Urinary bladder (tissue), 4 donors: ENCODE measurements at places on chromosomes 1 and 21.
A peak's percentile ranks its signal among the peaks of the same experiment; 100 is the strongest.

DNA sequence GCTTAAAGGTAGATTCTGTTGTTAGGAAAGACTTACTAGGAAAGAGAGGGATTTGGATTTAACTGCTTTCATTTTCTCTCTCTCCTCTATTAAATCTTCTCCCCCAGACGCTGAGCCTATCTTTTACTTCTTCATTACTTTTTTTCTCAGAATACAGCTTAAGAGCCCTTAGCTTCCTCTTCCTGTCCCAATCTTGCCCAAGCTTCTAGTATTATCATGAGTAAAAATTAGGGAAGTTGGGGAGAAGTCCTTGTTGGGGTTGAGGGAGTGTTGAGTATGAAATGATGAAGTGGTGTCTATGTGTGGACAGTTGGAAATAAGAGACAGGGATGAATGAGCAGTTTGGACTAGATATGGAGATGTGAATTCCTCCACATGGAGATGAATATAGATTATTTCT lies 35.0 kb downstream of the ACP6 start:
- no peak for DNase-seq

DNA sequence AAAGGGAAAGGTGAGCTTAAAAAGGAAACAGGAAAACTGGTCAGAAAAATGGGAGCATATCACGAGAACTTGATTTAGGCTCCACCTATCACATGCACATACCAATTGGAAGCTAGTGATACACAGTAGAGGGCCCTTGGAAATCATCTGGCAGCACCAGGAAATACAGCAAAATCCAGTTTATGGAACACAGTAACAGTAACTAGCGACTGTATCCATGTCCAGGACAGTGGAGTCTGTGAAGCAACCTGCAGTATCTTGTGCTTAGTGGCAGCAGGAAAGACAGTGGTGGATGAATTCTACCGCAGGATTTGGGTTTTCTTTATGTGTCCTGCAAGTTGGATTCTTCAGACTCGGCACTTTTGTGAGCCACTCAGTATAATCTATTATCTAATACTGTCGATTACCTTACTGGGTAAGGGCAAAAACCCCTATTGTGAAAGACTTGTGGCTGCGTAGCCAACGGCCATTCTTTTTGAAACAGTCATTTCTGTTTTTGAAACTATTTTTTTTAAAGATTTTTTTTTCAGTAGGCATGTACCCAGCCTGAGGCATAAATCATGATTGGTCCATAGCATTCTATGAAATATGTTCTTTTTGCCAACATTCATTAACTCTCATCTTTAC lies 1.6 kb upstream of the KDM4A start:
- DNase-seq, result no peak

- DNase-seq, result no peak
Observed at GRCh38 chr1:226571893-226572292, 23.3 kb downstream of the STUM start.

GRCh38 chr1:33284049-33284448 lies 27.8 kb downstream of the ZNF362 start:
- DNase-seq, result no peak

DNA sequence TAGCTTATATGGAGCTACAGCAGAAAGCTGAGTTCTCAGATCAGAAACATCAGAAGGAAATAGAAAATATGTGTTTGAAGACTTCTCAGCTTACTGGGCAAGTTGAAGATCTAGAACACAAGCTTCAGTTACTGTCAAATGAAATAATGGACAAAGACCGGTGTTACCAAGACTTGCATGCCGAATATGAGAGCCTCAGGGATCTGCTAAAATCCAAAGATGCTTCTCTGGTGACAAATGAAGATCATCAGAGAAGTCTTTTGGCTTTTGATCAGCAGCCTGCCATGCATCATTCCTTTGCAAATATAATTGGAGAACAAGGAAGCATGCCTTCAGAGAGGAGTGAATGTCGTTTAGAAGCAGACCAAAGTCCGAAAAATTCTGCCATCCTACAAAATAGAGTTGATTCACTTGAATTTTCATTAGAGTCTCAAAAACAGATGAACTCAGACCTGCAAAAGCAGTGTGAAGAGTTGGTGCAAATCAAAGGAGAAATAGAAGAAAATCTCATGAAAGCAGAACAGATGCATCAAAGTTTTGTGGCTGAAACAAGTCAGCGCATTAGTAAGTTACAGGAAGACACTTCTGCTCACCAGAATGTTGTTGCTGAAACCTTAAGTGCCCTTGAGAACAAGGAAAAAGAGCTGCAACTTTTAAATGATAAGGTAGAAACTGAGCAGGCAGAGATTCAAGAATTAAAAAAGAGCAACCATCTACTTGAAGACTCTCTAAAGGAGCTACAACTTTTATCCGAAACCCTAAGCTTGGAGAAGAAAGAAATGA lies 37.6 kb downstream of the CENPF start:
- no peak for DNase-seq

- DNase-seq, result no peak
Observed at GRCh38 chr1:73623946-73624345, 574.0 kb downstream of the LRRIQ3 start.

GRCh38 chr1:1799716-1800115 lies 21.4 kb upstream of the NADK start:
- DNase-seq, result no peak

DNA sequence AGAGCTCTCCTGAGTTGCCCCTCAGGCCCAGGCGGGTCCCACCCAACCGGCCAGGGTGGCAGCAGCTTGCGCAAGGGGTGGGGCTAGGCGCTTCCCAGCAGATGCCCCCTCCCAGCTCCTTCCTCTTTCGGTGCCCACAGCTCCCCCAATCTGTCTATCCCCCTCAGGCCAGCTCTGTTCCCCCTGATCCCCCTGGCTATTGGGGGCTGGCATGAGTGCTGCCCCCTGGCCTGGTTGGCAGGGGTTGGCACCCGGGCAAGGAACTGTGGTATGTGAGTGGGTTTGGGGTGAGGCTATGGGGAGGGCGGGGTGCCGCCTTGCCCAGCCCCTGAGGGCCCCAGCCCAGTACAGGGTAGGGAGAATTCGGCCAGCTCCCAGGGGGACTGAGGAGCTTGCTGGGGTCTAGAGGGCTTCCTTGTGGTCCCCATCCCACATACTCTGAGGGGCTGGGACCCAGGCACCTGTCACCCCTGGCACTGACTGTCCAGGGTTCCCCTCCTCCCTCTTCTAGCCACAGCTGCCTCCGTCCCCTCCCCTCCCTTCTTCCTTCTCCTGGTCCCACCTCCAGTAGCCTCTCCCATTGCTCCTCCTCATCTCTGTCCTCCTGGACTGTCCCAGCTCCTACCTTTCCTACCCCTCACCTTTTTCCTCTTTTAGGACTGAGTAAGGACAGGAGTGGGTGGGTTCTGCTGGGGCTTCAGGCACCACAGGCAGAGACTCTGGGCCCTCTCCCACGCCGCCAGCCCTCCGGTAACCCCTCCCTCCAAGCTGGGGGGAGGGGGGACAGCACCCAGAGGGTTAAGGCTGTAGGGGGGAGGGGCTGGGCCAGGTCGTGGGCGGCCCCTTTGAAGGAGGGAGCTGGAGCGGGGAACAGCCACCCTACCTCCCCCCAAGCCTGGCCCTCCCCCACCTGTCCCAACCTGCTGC lies 5.7 kb downstream of the ZBTB7B start:
- no peak for DNase-seq

- no peak for DNase-seq
Observed at GRCh38 chr1:55702064-55702463, 486.9 kb upstream of the USP24 start.

- DNase-seq, result no peak
Observed at GRCh38 chr1:23202263-23202749, 15.0 kb downstream of the HTR1D start.

- no peak for DNase-seq
Observed at GRCh38 chr1:9149837-9150581, 21.1 kb upstream of the GPR157 start.

DNA sequence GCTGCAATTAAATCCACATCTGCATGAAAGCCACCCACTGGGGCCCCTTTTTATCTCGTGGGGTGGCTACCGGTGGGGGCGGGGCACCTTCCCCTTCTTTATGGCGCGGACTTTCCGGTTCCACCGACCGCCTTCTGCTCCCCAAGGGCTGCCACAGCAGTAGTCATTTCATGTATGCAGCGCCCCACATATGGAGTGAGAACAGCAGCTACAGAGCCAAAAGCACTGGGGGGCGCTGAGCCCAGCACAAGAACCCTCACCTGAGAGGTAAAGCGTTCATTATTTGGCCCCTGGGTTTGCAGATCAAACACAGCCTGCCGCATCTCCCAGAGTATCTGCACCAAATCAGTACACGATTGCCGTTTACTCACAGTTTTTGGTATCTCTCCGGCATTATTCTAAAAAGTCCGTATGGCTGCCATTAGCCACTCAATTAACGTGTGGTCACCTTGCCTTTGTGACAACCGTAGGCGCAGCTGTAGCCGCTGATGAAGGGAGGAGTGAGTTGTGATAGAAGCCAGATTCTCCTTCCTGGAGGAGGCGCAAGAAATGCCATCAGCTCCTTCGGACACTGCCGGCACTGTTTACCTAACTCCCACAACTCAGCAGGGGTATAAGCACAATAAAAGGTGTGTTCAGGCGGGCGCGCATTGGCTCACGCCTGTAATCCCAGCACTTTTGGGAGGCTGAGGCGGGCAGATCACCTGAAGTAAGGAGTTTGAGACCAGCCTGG lies 30.4 kb upstream of the CR2 start:
- no peak for DNase-seq

- no peak for DNase-seq
Observed at GRCh38 chr1:8184301-8184700, 133.6 kb upstream of the SLC45A1 start.

GRCh38 chr1:46659307-46659870 lies 8.8 kb downstream of the ATPAF1 start:
- no peak for DNase-seq

DNA sequence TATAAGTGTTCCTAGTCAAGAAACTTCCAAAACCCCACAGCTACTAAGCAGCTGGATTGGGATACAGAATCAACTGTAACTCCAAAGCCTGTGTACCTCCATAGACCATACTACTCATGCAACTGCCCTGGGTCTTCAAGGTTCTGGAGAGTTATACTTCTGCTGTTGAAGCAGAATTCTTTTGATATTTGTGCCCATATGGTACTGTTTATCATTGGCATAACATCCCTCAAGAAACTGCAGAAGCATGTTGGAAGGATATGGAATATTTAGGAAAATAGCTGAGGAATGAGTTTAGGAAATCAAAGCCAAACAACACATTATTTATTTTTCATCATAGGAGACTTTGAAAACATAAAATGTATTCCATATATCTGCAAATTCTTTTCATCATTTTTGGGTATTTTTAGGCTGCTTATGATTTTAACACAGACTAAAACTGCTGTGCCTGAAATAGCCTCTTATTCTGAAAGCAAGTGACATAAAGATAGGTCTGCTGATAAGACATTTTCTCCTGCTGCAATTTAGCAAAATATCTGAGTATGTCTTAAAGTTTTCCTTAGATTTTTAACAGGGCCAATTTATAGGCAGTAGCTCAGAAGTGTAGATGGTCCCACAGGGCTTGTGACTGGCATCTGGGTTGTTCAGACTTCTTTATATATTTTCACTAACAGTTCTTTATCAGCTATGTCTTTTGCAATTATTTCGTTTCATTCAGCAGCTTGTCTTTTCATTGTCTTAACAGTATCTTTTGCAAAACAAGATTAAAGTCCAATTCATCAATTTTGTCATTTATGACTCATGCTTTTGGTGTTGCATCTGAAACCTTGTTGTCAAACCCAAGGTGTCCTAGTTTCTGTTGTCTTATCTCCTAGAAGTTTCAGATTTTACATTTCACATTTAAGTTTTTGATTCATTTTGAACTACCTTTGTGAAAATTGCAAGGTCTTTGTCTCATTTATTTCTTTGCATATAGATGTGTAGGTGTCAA lies 41.1 kb upstream of the ZNF124 start:
- no peak for DNase-seq

GRCh38 chr1:10829965-10830515 lies 33.6 kb upstream of the CASZ1 start:
- DNase-seq, result no peak

- DNase-seq, result no peak
Observed at GRCh38 chr1:24409535-24409934, 4.0 kb downstream of the STPG1 start.

GRCh38 chr1:82697965-82698364 lies 897.2 kb downstream of the ADGRL2 start:
- DNase-seq, result no peak

DNA sequence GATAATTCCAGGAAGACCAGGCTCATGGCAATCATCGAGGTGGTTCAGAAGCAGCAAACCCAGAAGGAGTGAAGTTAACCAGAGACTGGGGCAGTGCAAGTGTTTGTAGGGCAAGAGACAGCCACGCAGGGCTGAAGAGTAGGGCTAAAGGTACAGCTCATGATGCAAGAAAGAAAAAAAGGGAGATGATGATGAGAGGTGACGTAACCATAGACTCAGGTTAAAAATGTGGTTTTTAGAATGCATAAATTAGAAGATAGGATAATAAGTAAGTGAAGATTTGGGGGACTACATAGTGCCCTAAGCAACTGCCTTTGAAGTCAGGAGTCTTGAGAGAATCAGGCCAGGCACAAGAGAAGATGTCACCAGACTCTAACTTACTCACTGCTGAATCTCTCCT lies 333 bp downstream of the LCE7A start:
- DNase-seq, result no peak

GRCh38 chr1:187091666-187092065 lies 262.9 kb downstream of the PLA2G4A start:
- DNase-seq, result no peak

DNA sequence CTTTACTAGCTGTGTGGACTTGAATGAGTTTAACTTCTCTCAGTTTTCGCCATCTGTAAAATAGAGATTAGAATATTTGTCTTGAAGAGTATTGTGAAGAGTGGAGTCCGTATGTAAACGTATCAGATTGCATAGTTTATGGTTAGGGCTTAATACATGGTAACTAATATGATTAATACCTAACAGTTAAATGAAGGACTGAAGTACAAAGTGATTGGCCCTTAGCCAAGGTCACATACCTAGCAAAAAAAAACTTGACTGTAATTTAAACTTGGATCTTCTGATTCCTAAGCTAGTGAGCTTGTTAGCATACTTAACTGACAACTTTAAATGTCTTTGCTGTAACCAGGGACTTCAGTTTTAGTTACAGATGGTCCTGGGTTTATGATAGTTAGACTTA lies 1.9 kb downstream of the GIPC2 start:
- no peak for DNase-seq

GRCh38 chr1:214660900-214661299 lies 57.9 kb downstream of the CENPF start:
- peak; percentile 43 for DNase-seq

- DNase-seq, result no peak
Observed at GRCh38 chr1:208559597-208560329, 315.6 kb upstream of the PLXNA2 start.

DNA sequence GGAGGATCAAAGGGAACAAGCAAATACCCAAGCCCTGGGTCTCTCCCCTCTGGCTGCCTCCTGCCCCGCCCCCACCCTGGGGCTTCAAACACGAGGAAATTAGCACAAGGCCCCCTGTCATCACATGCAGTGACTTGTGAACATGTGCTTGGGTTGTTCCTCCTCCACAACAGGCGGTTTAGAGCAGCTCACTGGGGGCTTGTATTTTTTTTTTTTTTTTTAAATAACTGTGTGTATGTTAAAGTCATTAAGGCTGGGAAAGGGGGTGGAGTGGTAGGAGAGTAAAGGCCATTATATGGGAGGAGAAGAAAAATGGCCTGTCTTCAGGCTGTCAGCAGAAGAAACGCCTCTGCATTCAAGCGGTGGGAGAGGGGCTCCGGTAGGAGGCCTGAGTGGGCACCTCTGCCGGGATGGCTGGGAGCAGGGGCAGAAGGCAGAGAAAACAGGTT lies 64.2 kb downstream of the PLXNA2 start:
- DNase-seq, result no peak
